RPMI8226 (cell line): ENCODE measurements at places on chromosomes 2 and 18.

- DNase-seq = no peak
Measured at GRCh38 chr2:133867166-133867565, 298.9 kb upstream of the NCKAP5 start.

GRCh38 chr18:45687621-45688020, 36.4 kb upstream of the SLC14A1 start:
- DNase-seq = no peak

GRCh38 chr2:26126074-26126473, 46.8 kb upstream of the GAREM2 start:
- no peak for DNase-seq

DNA sequence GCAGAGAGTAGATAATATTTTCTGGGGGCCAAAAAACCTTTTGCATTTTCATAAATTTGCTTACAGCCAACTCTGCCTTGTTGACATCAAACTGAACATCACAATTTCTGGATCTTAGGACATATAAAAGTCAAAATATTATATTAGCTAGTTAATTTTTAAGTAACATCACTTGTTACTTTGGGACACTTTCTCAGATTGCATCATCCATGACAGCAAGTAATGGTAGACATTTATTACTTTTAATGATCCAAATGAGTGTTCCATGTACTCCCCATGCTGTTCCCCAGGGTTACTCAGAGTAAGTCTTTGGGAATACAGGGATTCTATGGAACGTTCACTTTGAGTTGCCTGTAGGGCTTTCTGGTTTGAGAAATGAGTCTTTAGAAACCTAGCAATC, 39.1 kb upstream of the CWC22 start:
- DNase-seq = no peak

GRCh38 chr2:109402180-109402579, 211.6 kb downstream of the SEPTIN10 start:
- no peak for DNase-seq

- DNase-seq = peak; percentile 66
Measured at GRCh38 chr18:10477121-10477862, 22.9 kb downstream of the APCDD1 start.

GRCh38 chr18:36328385-36328858, 30.9 kb downstream of the FHOD3 start:
- no peak for DNase-seq
